ENCODE measurements at places on chromosomes 6 and 20.

DNA sequence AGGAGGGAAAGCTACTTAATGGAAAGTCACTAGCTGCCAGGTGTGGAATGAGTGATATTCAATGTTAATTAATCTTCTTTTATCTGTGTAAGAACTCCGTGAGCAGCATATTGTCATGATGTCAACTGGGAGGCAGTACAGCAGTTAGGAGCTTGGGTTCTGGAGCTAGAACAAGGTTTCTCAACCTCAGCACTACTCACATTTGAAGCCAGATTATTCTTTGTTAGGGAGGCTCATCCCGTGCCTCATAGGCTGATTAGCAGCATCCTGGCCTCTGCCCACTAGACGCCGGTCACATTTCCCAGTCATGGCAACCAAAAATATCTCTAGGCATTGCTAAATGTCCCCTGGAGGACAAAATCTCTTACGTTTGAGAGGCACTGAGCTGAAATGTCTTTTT lies 41.2 kb downstream of the BCAS1 start:
- DNase-seq, result no peak

DNA sequence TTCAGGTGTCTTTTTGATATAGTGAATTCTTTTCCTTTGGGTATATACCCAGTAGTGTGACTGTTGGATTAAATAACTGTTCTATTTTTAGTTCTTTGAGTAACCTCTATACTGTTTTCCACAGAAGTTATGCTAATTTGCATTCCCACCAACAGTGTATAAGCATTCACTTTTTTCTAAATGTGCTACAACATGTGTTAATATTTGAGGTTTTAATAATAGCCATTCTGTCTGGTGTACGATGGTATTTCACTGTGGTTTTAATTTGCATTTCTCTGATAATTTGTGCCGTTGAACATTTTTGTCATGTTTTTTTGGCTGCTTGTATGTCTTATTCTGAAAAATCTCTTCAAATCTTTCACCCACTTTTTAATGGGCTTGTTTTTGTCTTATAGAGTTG lies 563.5 kb downstream of the GRIK2 start:
- no peak for DNase-seq

DNA sequence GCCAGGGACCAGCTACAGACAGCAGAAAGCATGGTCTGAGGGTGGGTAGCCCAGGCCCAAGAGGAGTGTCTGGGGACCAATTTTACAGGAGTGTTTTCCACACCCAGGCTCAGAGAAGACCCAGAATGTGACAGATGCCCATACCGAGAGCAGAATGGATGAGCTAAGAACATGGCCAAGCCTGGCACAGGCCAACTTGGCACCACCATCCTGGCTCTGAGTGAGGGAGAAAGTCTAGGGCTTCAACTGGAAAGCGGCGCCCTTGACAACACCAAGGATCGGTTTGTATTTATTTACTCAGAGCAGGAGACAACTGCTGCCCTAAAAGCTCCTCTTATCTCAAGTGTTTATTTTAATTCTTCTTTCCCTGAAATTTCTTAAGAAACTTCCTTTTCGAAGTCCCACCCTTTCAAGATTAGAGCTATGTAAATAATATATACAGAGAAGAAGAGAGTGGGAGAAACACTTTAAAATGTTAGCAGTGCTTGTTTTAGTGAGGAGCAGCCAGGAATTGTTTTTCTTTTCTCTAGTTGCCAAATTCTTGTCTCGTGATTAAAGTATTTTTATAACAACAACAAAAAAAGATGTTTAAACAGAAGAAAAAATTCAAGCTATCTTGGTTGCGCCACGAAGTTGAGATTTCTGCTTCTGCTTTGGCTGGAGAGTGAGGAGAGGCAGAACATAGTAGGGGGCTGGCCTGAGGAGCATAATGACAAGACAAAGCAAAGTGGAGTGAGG lies 16.2 kb downstream of the TNXB start:
- DNase-seq, result no peak

GRCh38 chr6:28082939-28083338 lies 2.6 kb downstream of the ZNF165 start:
- no peak for DNase-seq

GRCh38 chr6:47634210-47635047 lies 64.0 kb upstream of the ADGRF4 start:
- DNase-seq, result no peak

- no peak for DNase-seq
Measured at GRCh38 chr6:159665868-159666635, 27.0 kb downstream of the SOD2 start.

GRCh38 chr6:2971420-2972218 lies at the start of gene SERPINB6:
TSS of gene SERPINB6 (minus strand) at chr6:2971567. CDS start at chr6:2959332, 12,235 bp downstream.
- DNase-seq, result peak; percentile 90

- no peak for DNase-seq
Measured at GRCh38 chr6:125123468-125124048, 30.0 kb upstream of the TPD52L1 start.

DNA sequence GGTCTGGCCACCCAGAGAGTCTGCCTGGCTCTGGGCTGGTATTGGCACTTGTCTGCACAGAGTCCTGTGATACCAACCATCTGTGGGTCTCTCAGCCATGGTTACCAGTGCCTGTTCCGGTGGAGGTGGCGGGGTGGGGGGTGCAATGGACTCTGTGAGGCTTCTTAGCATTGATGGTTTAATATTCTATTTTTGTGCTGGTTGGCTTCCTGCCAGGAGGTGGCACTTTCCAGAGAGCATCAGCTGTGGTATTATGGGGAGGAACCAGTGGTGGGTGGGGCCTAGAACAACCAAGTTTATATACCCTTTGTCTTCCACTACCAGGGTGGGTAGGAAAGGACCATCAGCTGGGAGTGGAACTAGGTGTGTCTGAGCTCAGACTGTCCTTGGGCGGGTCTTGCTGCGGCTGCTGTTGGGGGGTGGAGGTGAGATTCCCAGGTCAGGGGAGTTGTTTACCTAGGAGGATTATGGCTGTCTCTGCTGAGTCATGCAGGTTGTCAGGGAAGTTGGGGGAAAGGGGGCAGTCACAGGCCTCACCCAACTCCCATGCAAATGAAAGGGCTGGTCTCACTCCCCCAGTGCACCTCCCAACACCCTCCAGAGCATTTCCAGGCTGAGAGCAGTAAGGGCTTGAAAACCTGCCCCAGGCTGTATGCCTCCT lies 117.5 kb downstream of the FLRT3 start:
- DNase-seq, result no peak

DNA sequence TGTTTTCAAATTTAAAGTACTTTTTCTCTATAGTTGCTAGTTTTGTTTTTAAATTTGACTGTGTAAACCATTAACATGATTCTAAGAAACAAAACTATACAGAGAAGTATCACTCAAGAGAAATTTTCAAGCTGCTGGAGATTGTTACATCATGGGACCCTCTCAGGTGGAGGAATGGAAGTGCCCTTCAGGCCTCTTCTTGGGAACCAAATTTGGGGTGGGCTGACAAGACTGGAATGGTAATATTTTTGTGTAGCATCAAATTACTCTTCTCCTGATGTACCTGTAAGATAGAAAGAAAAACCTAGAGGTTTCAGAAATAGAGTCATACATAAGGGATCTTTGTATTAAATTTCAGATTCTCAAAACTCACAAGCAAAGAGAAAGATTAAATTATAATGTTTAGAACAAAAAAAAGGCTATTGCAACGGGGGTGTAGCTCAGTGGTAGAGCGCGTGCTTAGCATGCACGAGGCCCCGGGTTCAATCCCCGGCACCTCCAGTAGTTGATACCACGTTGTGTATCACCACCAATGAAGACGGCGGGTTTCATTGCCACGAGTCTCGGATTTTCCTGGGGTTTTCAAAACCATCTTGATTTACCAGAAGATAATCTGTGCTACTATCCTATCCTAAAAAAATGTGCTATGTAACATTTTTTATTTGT lies 193.7 kb downstream of the GPX5 start:
- DNase-seq, result no peak

DNA sequence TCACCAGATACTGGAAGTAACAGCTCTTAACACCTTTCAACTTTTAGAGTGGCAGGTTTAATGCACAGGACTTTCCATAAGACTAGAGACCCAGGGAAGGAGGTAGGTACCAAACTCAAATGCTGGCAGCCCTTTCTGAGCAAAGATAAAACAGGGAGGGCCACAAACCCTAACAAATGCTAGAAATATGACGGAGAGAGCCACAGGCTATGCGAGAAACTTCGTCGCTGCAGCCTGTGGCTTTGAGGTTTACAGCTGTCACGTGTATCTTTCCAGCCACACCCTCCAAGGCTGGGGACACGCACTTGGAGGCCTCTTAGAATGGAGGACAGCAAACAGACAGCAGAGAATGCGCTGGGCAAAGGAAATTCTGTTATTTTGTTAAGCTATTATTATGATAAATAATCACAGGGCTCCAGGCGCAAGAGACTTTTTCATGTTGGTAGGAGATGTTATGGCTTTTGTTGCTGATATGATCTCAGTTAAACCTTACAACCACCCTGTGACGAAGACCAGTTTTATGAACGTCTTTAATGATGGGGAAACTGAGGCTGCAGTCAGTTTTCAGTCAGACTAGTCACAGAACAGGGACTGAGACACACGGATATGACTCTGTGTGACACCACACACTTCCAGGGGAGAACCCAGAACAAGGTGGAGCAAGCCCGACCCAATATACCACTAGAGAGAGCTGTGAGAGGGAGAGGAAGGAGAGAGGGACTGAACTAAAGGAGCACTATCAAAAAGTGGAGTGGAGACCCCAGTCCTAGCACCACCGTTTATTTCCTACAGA lies 2.0 kb downstream of the TRAM2 start:
- no peak for DNase-seq

Data from cardiac muscle cell (in vitro differentiated cells and primary cell).